ENCODE measurements at places on chromosomes 6 and 20. TPM values are rescaled to one million over a fixed set of nuclear protein-coding genes. Genes with fewer than 3 reads are reported as not detected.

Gene RPS6KA2
- 109 TPM for total RNA-seq

Gene RAET1L
- total RNA-seq, result not detected

Gene PTK6
- total RNA-seq, result 0.17 TPM

Gene NKX2-2
- total RNA-seq, result 1.2 TPM

Gene PRND
- not detected for total RNA-seq

GRCh38 chr20:43915211-43916072 lies 790 bp downstream of the TOX2 start:
- peak; percentile 48 for DNase-seq

DNA sequence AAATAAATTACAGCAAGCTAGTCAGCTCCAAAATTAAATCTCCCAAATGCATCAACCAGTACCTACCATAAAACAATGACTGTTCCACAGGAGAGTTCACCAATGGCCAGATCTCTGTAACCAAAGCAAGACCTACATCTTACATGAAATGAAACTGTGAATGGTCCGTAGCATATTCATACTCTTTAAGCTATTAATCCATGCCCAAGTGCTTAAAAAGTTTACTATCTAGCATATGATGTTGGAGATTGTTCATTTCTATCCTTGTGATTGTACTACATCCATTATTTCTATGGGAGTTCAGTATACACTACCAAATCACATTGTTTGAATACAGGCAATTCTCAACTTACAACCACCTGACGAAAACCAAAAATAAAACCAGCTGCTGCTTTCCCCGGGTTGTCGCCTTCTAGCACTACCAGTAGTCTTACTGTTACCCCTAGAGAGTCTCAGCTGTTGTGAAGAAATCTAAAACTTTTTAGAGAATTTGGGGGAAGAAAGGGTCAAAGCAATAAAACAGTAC lies 38.0 kb downstream of the HIVEP2 start:
- DNase-seq, result no peak

DNA sequence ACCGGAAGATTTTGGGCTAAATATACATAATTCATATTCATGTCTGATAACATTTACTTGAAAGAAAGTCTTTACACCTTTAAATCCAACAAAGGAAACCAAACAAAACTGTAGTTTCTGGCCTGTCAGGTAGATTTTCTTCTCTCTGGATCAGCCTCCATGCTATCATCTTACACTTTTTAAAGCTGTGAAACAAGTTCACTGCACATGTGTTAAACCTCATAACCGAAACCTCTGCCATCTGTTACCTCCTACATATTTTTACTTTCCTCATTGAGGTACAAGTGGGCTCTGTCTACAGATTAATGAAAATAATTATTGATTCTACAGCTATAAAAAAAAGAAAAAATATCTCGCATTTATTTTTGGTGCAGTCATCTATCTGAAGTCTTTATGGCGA lies 149.9 kb downstream of the RALGAPA2 start:
- DNase-seq, result no peak

DNA sequence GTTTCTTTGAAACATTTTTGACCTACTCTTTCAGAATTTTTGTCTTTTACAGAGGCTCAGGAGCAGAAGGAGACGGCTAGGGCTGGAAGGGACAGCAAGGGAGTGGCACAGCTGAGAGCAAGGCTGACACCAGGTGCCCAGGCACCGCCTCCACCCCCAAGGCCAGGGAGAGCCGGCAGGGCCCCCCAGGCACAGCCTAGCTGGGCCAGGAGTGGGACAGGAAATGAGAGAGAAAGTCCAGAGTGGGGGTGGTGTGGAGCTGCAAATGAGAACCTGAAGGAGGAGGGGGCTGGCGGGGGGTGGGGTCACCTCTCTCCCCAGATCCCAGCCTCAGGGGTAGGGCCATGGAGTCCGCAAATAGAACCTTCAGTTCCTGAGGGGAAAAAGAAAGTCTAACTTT lies 236.7 kb downstream of the CDC5L start:
- DNase-seq, result no peak

- DNase-seq, result peak; percentile 41
Measured at GRCh38 chr20:40741507-40742106, 52.6 kb upstream of the MAFB start.

DNA sequence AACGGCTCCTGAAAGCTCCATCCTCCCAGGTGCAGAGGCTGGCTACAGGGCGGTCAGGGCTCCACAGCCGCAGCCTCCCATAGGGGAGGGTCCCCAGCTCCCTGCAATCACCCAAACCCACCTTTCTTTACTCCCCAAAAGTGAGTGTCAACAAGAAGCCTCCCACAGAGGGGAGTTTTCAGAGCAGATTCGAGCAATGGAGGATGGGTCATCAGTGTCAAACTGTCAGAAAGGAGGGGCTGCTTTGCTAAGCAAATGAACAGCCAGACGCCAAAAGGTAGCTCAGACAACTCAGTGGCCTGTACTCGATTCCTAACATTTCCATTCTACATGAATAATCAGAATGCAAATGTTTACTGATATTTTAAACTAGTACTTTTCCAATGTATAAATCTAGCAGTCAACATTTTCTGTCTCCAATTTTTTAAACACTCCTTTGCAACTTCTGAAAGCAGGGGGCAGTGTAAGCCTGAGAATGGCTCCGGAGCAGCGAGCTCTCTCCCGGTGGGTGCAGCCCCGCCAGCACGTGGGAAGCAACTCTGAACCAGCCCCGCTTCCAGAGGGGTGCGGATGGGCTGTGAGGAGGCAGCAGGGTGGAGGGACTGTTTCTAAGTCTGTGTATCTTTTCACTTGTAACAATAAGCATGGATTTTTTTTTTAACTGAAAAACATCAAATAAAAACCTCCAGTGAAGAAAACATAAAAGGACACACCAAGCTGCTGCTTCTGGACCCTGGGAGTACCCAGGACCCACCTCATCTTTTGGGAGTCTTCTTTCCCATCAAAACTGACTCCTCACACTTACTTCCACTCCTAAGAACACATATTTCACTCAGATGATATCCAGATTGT lies 54.9 kb downstream of the TAF4 start:
- peak; percentile 75 for DNase-seq

DNA sequence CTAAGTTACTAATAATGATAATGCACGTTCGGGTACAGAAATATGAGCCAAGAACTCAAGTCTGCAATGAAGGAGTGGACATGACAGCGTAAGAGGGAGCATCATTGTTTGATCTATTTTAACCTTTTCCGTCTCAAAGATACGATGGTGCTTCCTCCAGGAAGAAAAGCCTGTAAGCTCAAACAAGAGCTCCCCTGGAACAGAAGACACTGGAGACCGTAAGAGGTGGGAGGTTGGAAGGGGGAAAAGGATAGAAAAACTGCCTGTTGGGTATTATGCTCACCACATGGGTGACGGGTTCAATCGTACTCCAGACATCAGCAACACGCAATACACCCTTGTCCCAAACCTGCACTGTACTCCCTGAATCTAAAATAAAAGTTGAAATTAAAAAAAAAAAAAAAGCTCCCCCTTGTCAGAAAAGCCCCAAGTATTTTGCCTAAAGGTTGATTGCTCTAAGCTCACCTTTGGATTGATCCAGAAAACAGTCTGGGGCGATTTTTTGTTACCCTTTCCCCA lies 180.5 kb downstream of the TRIM27 start:
- no peak for DNase-seq

GRCh38 chr20:34311118-34312023 lies 8.2 kb upstream of the AHCY start:
- DNase-seq, result peak; percentile 62

Measured in glutamatergic neuron (in vitro differentiated cells).